Large intestine (tissue), 12 donors: ENCODE measurements at places on chromosomes 3 and 15. TPM values are rescaled to one million over a fixed set of nuclear protein-coding genes. Genes with fewer than 3 reads are reported as not detected.
A peak's percentile ranks its signal among the peaks of the same experiment; 100 is the strongest.

- DNase-seq, result no peak
Measured at GRCh38 chr15:42090370-42090769, 4.0 kb downstream of the PLA2G4D start.

Gene ZNF35
- polyA plus RNA-seq, result 7.7 TPM

DNA sequence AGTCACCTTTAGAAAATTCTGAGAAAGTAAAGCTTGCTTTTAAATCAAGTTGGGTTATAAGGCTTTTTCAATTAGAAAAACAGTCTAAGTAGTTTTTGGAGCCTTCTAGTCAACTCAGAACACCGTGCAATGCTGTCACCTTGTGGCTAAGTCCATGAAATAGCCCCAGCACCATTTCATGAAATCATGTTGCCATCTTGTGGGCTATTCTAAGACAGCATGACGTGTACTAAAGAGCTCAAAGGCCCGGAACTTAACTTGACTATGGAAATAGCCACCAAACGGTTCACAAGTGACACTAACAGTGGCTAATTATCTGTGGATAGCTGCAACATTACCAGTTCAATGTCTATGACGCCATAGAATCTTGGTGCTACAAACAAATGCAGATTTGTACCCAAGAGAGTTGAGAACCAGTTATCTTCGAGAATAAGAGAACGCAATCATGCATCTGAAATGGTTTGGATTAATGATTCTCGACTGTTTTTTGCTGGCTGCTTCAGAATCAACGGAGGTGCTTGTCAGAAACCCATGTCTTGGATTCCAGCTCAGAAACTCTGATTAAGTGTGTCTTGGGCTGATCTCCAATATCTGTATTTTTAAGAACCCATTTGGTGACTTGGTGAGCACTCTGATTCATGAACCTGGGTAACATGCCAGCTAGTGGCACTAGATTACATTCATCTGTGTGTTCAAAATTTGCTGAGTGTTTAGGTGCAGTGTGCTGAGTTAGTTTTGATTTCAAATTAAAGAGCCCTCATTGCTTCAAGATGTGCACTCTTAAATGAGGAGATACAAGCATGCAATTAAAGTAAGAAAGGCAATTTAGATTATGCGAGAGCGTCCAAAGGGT, 111.2 kb upstream of the MCTP2 start:
- DNase-seq, result peak; percentile 75

DNA sequence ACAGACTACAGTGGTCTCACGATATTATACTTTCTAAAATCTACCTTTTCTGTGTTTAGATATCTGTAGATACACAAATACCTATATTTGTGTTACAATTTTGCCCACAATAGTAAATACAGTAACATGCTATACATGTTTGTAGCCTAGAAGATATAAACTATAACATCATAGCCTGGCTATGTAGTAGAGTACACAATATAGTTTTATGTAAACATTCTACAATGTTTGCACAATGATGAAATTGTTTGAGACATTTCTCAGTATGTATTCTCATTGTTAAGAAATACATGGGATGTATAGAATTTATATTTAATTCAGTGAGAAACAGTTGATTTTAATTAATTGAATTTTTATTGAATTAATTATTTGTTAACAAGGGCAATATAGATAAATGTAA, 1367.0 kb downstream of the OTOL1 start:
- no peak for DNase-seq

Gene PP2D1
- polyA plus RNA-seq, result 0.39 TPM

- no peak for DNase-seq
Measured at GRCh38 chr3:105853801-105854432, 14.9 kb downstream of the CBLB start.
